A549 treated with DMSO at 1 μM for 4 hours (cell line): ENCODE measurements at places on chromosomes 3 and 15. TPM values are rescaled to one million over a fixed set of nuclear protein-coding genes. Genes with fewer than 3 reads are reported as not detected.

Gene XYLB
- 3.0 to 5.7 TPM (median 4.9 TPM) in 5 replicates for total RNA-seq

Gene GOLGA6A
- 0.07 to 0.16 TPM in 2 of 5 replicates, not detected in the others for total RNA-seq

Gene LAMB2
- 87.0 to 93.1 TPM (median 91.1 TPM) in 5 replicates for total RNA-seq

Gene SNRK
- 4.2 to 5.4 TPM (median 4.7 TPM) in 5 replicates for total RNA-seq

Gene JMJD7
- total RNA-seq, result 2.9 to 4.5 TPM (median 3.6 TPM) in 5 replicates

Gene TGM5
- total RNA-seq, result not detected in 5 replicates

Gene NR2E3
- 0.13 to 0.36 TPM (median 0.18 TPM) in 5 replicates for total RNA-seq

Gene TMEM266
- total RNA-seq, result 0.05 to 0.11 TPM (median 0.07 TPM) in 5 replicates

Gene SH2D7
- not detected in 5 replicates for total RNA-seq

Gene KY
- total RNA-seq, result 0.07 to 0.14 TPM (median 0.09 TPM) in 3 of 5 replicates, not detected in the others

Gene TMIE
- total RNA-seq, result 0.07 to 0.30 TPM (median 0.16 TPM) in 5 replicates

Gene SLMAP
- total RNA-seq, result 19.7 to 29.5 TPM (median 26.2 TPM) in 5 replicates

Gene PXYLP1
- 9.7 to 14.0 TPM (median 12.2 TPM) in 5 replicates for total RNA-seq

Gene SMCO1
- not detected in 5 replicates for total RNA-seq

Gene FOXB1
- not detected in 5 replicates for total RNA-seq

Gene COL6A6
- not detected in 5 replicates for total RNA-seq
